ENCODE measurements at places on chromosomes 1 and 21.

GRCh38 chr21:27572696-27573095 is 605.8 kb upstream of the ADAMTS5 start:
- no peak for DNase-seq

GRCh38 chr1:83959824-83960498 is 39.0 kb downstream of the TTLL7 start:
- no peak for DNase-seq

GRCh38 chr1:170624146-170624545 is 39.8 kb upstream of the PRRX1 start:
- DNase-seq: no peak

DNA sequence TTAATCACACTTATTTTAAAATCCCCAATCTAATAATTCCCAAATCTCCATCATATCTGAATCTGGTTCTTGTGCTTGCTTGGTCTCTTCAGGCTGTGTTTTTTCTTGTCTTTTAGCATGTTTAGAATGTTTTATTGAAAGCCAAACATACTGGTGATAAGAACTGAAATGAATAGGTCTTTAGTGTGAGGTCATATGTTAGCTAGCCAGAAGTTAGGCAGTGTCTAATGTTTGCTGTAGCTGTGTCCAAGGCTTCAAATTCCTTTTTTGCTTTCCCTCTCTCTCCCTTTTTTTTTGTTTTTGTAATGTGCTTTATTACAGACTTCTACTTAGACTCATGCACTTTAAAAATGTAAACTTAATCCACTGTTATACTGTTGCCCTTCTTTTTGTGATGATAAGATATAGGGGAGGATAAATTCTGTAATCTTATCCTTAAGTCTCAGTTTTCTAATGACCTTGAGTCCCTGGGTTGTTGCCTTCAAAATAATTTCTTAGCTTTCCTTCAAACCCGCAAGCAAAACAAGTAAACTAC is 725.1 kb downstream of the BRINP3 start:
- no peak for DNase-seq

DNA sequence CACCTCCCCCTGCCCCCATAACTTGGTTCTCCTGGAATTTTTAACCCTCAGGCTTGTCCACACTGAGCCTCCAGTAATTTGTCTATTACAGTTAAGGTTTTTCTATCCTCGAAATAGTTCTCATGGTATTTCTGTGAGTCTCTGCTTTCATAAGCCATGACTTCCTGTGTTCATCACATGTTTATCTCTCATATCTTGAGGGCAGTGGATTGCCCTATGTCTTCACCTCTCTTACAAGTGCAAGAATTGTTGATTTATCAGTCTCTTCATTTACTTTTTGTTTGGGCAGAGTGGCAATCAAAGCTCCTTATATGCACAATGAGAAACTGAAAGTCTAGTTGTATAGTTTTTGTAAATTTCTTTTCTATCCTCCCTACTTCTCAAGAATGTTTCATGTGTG is 328.4 kb downstream of the PLA2G4A start:
- no peak for DNase-seq

GRCh38 chr1:163388970-163389369 is 67.2 kb downstream of the NUF2 start:
- no peak for DNase-seq

DNA sequence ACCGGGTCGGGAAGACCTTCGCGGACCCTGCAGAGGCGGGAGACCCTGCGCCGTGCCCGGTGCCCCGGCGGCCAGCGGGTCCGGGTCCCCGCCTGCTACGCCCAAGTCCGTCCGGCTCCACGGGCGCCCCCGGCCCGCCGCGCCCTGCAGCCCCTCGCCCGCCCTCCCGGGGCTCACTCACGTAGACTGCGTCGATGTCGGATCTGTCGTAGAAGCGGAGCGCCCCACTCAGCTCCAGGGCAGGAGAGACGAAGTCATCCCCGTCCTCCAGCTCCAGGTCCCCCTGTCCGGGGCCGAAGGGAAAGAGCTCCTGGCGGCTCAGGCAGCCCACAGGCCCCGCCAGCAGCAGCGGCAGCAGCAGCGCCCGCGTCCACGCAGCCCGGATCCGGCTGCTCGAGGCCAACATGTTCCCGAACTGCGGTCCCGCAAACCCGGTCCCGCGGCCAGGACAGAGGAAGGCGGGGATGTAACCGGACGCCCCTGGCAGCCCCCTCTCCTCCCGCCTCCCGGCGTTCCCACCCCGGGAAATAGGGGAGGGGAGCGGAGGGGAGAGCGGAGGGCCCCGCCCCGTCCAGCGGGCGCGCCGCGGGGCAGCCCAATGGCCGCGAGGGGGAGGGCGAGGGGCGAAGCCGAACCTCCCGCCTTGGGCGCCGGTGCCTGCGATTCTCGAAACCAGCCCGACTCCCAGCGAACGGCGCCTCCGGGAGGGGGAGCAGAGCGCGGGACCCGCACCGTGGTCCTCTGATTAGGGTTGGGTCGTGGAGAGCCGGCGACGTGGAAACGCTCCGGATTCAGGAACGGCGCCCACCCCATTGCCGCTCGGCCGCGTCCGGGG is at the start of gene NID1:
Gene NID1 (minus strand): TSS at position 417 of the 835 bp plus-strand sequence. CDS start 11 bp downstream, at position 406.
- no peak for DNase-seq

GRCh38 chr1:156750711-156751450 is 594 bp downstream of the HDGF start:
- DNase-seq: no peak

GRCh38 chr1:73623946-73624345 is 574.0 kb downstream of the LRRIQ3 start:
- DNase-seq: no peak

- DNase-seq: peak; percentile 17
Measured at GRCh38 chr1:115469703-115470476, 131.8 kb upstream of the NGF start.

- no peak for DNase-seq
Measured at GRCh38 chr1:78009836-78010235, 5.1 kb downstream of the DNAJB4 start.

- DNase-seq: no peak
Measured at GRCh38 chr1:88311265-88311664, 372.8 kb upstream of the PKN2 start.

- no peak for DNase-seq
Measured at GRCh38 chr1:206854401-206855129, 10.9 kb upstream of the IL20 start.

DNA sequence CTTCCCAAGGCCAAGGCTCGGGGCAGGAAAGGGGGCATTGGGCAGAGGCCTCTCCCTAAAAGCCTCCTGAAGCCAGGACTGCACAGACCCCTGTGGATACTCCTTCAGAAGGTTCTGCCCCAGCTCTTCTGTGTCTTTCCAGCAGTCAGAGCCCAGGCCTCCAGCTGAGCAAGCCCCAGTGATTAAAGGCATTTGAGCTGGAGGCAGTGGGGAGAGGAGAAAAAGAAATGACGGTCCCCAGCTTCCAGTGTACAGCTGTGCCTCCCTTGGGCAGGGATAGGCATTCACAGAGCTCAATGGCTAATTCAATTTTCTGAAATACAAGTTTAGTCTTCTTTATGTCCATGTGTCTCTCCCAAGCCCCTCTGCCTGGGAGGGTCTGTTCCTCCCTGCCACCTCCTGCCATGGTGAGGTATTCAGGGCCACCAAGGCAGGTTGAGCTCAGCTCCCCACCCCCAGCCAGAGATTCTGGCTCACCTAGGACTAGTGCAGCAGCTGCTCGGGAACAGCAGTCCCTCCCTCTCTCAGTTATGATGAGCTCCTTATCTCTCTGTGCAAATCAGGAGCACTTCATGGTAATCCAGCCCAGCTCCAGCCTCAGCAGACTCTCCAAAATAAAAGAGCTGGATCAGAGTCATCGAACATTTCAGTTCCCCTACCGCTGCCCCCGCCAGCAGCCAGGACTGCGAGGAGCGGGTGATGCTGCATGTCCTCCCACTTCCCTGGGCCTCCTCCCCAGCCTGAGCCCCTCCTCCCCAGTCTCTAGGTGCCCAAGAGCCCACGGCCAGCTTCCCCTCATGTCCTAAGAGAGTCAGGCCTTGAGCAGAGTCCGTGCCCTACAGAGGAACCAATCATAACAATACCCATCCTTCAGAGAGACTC is 208.4 kb upstream of the ZC3H12A start:
- DNase-seq: no peak

DNA sequence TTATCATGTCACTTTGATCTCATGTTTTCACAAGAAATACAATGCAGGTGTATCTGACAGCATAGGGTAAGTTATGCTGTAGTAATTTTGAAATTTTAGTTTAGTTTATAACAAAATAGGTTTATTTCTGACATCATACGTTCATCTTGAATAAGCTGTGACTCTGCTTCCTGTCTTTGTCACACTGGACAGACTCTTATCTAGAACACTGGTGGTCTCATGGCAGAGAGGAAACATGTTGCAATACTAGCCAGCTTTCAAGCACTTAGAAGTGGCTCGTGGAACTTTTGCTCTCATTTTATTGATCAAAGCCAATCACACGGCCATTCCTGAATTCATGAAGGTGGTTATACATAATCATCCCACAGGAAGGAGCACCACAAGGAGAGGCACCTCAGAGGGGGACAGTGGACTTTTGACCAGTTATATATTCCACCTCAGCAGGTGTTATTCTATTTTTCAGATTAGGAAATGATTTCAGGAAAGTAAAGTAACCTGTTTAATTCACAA is 46.5 kb downstream of the CYP2J2 start:
- no peak for DNase-seq

GRCh38 chr1:65658122-65658521 is 134.6 kb upstream of the PDE4B start:
- DNase-seq: no peak

DNA sequence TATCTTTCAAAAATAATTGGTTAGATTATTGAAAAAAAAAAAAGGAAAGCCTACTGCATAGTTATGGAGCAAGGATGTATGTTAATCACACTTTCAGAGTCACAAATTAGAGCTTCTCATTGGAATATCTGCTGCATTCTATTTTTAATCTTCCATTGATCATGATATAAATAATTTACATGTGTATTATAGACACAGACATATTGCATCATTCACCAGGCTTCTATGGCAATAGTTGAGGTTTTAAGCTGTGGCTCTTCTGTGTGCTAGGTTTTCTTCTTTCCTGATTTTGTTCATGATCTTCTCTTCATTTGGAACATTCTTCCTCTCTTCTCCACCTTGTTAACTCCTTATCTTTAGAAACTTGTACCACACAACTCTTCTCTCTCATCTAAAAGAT is 123.2 kb upstream of the HMCN1 start:
- no peak for DNase-seq

DNA sequence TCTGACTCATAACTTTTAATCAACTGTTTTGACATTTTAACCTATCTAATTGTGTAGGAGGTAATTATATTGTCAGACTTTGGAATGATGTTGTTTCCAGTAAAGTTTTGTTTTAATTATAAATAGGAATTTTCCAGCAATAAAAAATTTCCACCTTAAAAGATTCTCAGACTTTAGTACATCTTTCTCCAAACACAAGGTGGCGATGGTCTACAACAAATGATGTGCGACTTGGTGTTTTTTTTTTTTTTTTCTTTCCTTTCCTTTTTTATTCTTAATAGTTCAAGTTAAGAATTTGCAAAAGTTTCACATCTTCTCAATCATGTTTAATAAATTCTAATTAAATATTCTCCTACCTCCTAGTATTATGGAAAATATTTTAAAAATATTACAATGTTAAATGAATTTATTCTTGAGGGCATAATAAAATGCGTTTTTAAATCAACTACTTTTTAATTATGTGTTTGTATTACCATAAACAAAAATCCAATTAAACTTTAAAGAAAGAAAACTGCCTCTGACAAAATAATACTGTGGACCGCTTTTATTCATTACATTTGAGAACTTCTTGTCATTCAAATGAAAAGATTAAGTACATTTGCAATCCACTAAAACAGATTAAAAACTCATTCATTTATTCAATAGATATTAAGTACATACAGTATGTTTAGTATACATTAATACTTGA is 4.4 kb upstream of the ADAMTS1 start:
- no peak for DNase-seq

- DNase-seq: no peak
Measured at GRCh38 chr21:35229290-35229689, 180.2 kb upstream of the RUNX1 start.

GRCh38 chr1:194225821-194226220 is 1039.4 kb upstream of the B3GALT2 start:
- no peak for DNase-seq

DNA sequence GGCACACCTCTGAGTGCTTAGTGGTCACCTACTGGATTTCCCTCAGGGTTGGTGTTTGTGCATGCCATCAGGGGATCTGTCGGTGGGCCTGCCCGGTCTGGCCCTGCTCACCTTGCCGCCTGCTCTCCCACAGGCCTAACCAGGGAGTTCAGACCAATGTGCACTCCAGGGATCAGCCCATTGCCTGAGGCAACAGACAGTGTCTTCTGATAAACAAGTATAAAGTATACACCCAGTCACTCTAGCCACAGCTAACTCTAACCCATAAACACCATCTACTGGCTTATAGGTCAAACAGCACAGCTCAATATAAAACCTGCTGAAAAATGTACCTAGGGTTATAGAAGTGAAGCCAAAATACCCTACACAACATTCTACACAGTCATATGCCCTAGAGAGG is 1300.0 kb downstream of the PLA2G4A start:
- DNase-seq: no peak

- DNase-seq: no peak
Measured at GRCh38 chr1:198829356-198829755, 190.5 kb downstream of the PTPRC start.

GRCh38 chr21:46295996-46296752 is 10.0 kb downstream of the YBEY start:
- no peak for DNase-seq

DNA sequence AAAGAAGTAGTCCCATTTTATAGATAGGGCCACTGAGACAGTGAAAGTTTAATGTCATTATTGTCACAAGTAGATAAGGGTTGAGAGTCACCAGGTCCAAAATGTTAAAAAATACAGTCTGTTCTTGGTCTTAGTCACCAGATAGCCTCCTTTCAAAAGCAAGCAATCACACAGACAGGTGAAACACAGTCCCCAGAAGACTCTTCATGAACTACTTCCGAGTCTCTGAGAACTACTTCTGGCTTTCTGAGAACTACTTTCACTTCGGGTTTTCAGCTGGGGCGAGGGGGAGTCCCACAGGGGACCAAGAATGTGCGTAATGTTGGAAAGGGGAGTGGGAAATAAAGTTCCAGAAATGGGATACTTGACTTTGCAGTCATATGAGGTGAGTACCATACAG is 143.2 kb downstream of the HHIPL2 start:
- no peak for DNase-seq

DNA sequence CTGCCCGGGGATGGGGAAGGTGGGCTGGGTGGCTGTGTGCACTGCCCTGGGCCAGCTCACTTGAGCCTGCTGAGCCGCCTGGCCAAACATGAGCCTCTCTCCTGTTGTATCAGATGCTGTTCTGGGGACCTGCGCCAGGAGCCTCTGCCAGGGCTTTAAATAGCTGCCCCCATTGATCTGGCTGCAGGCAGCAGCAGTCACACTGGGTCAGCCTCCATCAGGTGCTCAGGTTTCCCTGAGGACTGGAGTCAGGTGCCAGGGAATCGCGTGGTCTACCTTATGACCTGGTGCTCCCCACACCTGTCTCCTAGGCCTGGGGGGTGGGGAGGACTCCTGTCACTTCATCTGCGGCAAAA is 700 bp upstream of the CCDC28B start:
- DNase-seq: no peak

GRCh38 chr1:77631751-77632150 is 50.7 kb downstream of the ZZZ3 start:
- DNase-seq: no peak

Measured in GM18507 (cell line).